Chondrocyte (in vitro differentiated cells): ENCODE measurements at places on chromosomes 7 and 10.

- H3K4me3 ChIP-seq: no peak overlapping the region
- H3K27ac ChIP-seq: no peak overlapping the region
- H3K4me1 ChIP-seq: peaks cover 47% of the 10 kb centered on the region
- no peaks in the 10 kb centered on the region for H3K36me3 ChIP-seq
- no peaks in the 10 kb centered on the region for H3K27me3 ChIP-seq
- no peak for DNase-seq
Measured at GRCh38 chr10:664301-664700, 25.2 kb downstream of the DIP2C start.

- no peak overlapping the region for H3K4me3 ChIP-seq
- no peaks in the 10 kb centered on the region for H3K27me3 ChIP-seq
- no peak for DNase-seq
- peaks cover 8% of the 10 kb centered on the region for H3K4me1 ChIP-seq
- H3K27ac ChIP-seq: no peak overlapping the region
Measured at GRCh38 chr10:76998451-76998850, 639.2 kb downstream of the KCNMA1 start.

DNA sequence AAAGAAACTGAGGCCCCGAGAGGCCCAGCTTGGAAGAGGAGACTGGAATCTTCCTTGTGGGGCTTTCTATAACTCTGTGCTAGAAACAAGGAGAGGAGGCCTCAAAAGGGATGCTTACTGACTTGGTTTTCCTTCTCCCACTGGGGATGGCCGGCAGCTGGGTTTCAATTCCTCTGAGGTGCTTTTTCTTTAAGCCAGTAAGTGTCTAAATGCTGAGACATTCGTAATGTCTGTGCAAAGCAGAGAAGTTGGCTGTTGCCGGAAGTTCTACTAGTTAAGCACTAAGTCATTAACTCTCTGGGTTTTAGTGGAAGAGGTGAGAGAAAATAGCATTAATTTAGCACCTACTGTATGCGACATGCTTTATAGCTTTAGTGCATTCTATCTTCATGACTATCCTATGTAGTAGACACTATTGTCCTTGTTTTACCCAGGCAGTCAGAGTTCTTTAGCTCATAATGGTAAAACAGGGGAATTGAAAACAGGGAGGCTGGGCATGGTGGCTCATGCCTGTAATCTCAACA, 135.2 kb downstream of the RGS10 start:
- H3K27ac ChIP-seq: no peak overlapping the region
- peaks cover 9% of the 10 kb centered on the region for H3K4me1 ChIP-seq
- H3K27me3 ChIP-seq: no peaks in the 10 kb centered on the region
- no peak overlapping the region for H3K4me3 ChIP-seq
- peaks cover 1% of the 10 kb centered on the region for H3K36me3 ChIP-seq
- no peak for DNase-seq

DNA sequence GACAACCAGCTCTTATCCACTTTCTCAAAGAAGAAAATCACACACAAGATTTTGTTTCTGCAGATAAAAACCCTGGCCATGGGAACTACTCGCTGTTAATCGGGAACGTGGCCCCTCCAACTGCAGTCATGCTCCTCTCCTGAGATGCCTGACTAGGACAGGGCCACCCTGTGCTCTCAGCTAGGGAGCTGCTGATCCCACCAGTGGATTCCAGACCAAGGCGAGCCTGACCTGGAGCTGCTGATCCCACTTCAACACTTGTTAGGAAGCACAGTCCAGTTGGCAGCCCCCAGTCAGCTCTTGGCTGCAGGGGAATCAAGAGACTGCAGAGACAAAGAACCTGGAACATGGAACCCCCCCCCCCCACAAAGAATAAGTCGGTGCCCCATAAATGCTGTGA, 474.3 kb upstream of the MGMT start:
- H3K36me3 ChIP-seq: no peaks in the 10 kb centered on the region
- no peak for DNase-seq
- no peak overlapping the region for H3K4me3 ChIP-seq
- peaks cover 2% of the 10 kb centered on the region for H3K27me3 ChIP-seq
- no peak overlapping the region for H3K27ac ChIP-seq

DNA sequence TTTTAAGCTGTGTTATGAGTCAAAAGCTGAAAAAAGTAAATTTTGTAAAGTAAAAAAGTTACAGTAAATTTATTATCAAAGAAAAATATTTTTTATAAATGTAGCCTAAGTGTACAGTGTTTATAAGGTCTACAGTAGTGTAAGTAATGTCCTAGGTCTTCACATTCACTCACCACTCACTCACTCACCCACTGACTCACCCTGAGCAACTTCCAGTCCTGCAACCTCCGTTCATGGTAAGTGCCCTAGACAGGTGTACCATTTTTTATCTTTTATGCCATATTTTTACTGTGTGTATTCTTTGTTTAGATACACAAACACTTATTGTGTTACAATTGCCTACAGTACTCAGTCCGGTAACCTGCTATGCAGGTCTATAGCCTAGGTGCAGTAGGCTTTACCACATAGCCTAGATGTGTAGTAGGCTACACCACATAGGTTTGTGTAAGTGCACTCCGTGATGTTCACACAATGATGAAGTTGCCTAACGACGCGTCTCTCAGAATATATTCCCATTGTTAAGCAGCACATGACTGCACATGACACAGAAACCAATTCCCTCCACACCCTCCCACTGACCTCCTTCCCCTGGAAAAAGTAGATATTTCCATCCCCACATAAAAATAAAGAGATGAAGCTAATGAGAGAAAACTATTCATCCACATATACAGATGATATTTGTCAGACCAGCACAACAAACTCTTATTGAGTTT, 44.8 kb upstream of the FGL2 start:
- peaks cover 2% of the 10 kb centered on the region for H3K36me3 ChIP-seq
- DNase-seq: no peak
- H3K4me1 ChIP-seq: peaks cover 27% of the 10 kb centered on the region
- no peak overlapping the region for H3K27ac ChIP-seq

GRCh38 chr7:39504963-39505362, 61.2 kb upstream of the YAE1 start:
- H3K4me1 ChIP-seq: peaks cover 7% of the 10 kb centered on the region
- H3K27me3 ChIP-seq: peaks cover 10% of the 10 kb centered on the region
- DNase-seq: no peak

GRCh38 chr7:39541511-39541910, 24.7 kb upstream of the YAE1 start:
- DNase-seq: no peak
- H3K4me1 ChIP-seq: no peaks in the 10 kb centered on the region
- H3K4me3 ChIP-seq: no peak overlapping the region
- H3K36me3 ChIP-seq: no peaks in the 10 kb centered on the region
- H3K27ac ChIP-seq: no peak overlapping the region
- H3K27me3 ChIP-seq: peaks cover 18% of the 10 kb centered on the region

DNA sequence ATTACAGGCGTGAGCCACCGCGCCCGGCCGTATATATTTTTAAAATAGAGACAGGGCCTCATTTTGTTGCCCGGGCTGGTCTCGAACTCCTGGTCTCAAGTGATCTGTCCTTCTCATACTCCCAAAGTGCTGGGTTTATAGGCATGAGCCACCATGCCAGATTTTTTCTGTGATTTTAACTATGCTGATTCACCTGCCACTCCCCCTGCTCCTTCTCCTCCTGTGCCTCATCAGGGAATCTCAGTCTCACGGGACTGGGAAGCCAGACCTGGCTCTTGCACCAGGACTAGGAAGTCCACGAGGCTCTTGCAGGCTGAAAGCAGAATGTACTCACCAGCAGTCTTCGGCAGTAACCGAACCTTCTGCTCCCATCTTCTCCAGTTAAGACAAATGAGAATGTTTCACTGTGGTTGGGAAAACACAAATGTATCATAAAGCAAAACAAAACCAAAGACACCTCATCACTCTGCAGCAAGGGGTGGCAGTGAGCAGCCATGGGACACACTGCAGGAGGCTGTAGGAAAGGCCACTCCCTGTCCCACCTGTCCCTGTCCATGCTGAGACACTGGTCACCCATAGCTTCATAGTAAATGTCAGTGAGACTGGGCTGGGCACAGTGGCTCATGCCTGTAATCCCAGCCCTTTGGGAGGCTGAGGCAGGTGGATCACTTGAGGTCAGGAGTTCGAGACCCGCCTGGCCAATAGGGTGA, 78.7 kb upstream of the MKRN1 start:
- no peak overlapping the region for H3K4me3 ChIP-seq
- no peaks in the 10 kb centered on the region for H3K27me3 ChIP-seq
- peaks cover 15% of the 10 kb centered on the region for H3K36me3 ChIP-seq
- H3K4me1 ChIP-seq: no peaks in the 10 kb centered on the region
- DNase-seq: no peak
- no peak overlapping the region for H3K27ac ChIP-seq

- peak overlapping the region; percentile 40 for H3K4me3 ChIP-seq
- H3K27ac ChIP-seq: peak overlapping the region; percentile 91
- H3K36me3 ChIP-seq: no peaks in the 10 kb centered on the region
- peaks cover 21% of the 10 kb centered on the region for H3K4me1 ChIP-seq
- DNase-seq: no peak
Measured at GRCh38 chr10:5070648-5071410, 23.4 kb upstream of the AKR1C3 start.

DNA sequence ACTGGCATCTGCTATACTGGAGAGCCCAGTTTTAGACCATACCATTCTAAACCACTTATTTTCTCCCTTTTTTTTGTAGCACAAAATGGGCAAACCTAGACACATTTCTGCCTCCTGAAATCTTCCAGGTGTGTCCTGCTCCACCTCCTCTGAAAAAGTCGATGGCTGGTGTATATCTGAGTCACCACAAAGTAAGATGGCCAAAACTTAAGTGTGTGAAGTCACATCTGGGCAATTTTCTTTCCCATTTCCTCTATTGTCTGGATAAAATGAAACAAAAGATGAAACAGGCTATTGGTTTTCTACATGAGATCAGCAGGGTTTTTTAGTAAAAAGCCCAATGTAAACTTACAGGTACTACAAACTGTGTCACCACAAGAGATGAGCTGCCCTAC, 65.5 kb downstream of the OSBPL3 start:
- H3K4me3 ChIP-seq: no peak overlapping the region
- H3K27me3 ChIP-seq: no peaks in the 10 kb centered on the region
- peaks cover 6% of the 10 kb centered on the region for H3K4me1 ChIP-seq
- H3K36me3 ChIP-seq: no peaks in the 10 kb centered on the region
- H3K27ac ChIP-seq: no peak overlapping the region
- no peak for DNase-seq

GRCh38 chr10:97531401-97531986, 32.8 kb downstream of the UBTD1 start:
- no peaks in the 10 kb centered on the region for H3K27me3 ChIP-seq
- H3K4me3 ChIP-seq: no peak overlapping the region
- H3K4me1 ChIP-seq: peaks cover 22% of the 10 kb centered on the region
- DNase-seq: peak; percentile 25
- peak overlapping the region; percentile 73 for H3K27ac ChIP-seq
